ENCODE measurements at places on chromosomes 1 and 21.

GRCh38 chr21:17402937-17403336 is 109.9 kb upstream of the CXADR start:
- no peak for DNase-seq

DNA sequence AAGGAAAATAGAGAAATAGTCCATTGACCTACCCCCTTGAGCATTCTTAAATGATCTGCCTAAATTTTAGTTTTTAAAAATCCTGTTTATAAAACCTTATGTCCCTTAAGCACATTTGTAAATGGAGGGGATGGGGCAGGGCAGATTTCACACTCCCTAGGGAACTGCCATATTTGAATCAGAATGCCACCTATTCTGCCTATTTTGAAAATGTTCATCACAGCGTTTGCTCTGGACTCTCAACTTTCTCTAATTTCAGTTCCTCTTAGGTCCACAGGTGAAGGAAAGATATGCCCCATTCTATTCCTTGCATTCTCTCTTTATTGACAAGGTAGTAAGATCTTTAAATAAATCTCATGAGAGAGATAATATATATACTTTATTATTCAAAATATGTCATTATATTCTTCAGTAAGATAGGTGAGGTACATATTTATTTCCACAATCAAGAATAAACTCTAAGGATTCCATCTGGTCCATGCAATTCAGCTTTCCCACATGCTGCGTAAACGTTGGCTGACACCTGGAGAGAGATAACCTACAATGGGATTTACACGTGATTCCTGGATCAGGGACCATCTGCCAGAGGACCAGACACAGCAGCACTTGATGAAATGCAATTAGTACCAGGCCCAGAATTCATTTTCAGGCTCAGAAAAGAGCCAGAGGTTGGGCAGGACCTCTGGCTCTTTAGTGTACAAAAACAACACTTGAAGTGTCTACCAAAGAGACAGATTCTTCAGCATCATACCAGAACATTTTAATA is 1.2 kb upstream of the LPGAT1 start:
- DNase-seq: no peak

DNA sequence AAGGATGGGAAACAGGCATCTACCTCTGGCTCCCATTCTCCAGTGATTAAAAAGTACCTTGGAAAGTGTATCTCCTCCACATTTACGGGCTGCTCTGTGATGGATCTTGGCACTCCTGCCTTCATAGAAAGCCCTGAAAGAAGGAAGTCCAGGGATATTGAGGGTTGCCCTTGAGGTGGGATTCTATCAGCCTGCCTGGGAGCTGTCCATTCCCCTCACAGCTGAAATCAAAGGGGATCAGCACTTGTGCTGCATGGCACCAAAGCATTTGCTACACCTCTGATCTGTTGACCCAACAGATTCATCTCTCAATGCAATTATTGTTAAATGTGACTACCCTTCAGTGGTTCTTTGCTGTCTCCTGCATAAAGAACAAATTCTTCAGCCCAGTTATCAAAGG is 442.0 kb upstream of the RUNX1 start:
- DNase-seq: no peak

DNA sequence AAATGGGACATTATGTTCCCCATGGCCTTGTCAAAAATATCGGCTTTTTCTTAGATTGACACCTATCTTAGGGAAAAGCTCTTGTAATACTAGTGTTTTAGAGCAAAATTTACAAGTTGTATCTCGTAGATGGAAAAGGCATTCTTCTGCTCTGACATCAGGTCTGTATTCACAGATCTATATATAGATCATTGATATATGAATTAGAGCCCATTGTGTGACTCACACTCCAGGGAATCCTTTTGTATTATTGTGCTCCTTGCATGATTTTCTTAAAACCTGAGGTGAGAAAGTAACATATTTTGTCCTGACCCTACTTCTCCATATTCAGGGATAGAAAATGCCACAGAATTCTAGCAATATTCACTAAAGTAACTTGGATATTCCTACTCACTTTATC is 1160.8 kb upstream of the B3GALT2 start:
- DNase-seq: no peak

GRCh38 chr1:86751923-86752322 is 47.5 kb downstream of the SH3GLB1 start:
- DNase-seq: no peak

DNA sequence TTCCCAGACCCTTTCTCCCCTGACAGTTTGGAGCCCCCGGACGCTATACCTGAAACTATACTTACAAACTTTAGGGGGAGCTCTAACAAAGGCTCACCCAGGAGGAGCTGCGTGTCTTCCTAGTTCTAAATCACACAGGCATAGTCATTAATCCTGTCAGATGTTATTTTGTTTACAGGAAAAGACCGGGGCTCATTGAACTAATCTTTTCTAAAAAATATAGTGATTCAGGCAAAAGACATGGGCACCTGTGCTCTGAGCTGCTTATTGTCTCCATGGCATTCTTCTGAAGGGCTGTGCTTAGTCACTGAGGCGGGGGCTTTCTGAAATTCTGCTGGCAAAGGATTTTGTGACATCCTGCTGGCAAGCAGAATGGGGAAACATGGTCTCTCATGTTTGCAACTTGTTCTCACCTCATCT is 1577.0 kb downstream of the NCAM2 start:
- peak; percentile 4 for DNase-seq

GRCh38 chr1:183989078-183989577 is 48.4 kb downstream of the COLGALT2 start:
- peak; percentile 47 for DNase-seq

DNA sequence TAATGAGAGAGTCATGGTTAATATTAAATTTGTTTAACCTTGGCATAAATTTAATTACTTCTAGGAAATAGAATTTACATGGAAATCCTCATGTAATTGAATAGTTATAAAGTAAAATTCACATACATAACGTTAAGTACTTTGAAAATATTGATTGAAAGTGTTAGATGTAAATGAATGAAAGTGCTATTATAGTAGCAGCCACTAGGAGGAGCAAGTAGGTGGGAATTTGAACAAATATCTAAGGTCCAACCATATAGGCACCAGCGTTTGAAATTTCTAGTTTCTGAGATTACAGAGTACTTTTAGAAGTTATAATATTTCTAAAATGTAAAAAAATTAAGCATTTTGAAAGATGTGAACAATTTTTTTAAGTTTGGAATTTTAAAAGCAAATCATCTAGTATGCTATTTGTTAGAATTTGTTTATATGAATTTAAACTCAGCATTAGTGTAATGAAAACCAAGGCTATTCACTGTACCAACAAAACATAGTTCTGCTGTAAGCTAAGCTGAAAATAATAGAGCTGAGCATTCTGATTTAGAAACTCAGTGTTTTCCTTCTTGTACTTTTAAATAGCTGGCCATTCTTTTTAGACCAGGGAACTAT is 3.3 kb downstream of the B3GALT2 start:
- peak; percentile 55 for DNase-seq

GRCh38 chr1:186535388-186536133 is 74.6 kb upstream of the PDC start:
- DNase-seq: no peak

DNA sequence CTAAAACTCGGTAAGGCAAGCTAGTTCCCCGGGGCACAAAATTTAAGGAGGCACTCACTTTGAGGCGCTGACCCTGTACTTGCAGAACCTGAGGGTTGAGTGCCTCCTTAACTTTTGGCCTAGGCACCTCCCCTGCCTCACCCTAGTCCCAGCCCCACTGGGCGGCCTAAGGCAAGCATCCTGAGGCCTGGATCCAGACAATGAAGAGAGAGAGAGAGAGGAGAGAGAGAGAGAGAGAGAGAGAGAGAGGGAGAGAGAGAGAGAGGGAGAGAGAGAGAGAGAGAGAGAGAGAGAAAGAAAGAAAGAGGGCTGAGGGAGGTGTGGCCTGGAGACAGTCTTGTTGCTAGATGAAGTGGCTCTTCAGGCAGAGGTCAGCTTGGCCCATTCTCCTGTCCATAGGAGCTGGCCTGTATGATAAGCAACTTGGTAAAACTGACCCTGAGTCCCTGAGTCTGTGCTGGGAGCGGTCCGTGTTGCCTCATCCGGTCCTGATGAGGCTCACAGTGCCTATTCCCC is 7.4 kb upstream of the LRRN2 start:
- no peak for DNase-seq

DNA sequence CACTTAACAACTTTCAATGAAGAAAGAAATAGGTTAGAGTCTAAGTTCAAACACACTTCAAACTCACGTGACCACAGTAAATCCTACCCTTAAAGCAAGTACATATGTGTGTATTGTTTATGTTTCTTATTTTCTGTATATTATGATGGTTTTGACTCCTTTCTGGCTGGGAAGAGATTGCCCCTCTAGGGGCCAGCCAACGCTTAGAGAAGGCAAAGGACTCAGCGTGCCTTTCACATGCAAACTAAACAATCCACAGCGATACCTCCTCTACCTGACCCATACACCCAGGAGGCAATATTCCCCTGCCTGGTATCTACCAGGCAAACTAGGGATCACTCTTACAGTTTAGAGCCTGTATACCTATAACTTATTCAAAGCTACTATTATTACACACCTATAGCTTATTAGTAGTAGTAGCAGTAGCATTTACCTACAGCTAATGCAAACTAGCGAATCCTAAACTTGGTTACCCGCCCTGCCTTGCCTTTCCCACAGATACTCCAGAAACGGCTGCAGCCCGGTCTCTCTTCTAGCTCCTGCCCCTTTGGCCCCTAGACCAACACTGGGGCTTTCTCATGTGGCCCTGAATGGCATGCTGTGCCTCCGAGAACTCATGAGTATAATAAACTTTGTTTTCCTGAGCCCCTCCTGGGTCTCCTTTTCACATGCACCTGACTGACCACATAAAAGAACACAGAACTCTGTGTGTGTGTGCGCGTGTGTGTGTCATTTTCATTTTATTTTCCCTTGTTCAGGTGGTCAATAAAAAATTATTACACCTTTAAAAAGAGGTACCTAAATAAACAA is 14.0 kb downstream of the NRIP1 start:
- DNase-seq: no peak

DNA sequence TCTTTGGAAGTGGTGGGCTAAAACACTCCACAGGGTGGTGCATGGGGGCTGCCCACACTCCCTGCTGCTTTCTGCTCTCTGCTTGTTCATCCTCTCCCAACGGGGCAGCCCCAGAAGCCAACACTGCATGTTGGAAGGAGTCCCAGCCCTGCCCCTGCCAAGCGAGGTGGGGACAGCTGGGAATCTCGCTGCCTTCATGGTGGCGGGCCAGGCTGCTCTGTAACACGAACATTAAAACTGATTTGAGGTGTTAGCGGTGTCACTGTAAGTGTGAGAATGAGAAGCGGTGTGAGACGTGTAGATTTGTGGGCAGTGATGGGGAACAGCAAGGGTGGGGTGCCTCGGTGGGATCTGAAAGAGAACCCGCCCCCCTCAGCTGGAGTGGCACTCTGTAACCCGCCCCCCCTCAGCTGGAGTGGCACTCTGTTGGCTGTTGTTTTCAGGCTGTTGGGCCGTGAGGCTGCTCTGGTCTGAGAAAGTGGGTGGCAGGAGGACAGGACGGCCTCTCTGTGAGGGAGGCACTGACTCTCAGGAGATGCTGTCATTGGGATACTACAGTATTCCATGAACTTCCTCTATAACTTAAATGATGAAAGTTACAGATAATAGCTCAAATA is 80.9 kb downstream of the PCBP3 start:
- no peak for DNase-seq

- DNase-seq: no peak
Observed at GRCh38 chr1:47059376-47059775, 7.7 kb upstream of the CYP4Z1 start.

DNA sequence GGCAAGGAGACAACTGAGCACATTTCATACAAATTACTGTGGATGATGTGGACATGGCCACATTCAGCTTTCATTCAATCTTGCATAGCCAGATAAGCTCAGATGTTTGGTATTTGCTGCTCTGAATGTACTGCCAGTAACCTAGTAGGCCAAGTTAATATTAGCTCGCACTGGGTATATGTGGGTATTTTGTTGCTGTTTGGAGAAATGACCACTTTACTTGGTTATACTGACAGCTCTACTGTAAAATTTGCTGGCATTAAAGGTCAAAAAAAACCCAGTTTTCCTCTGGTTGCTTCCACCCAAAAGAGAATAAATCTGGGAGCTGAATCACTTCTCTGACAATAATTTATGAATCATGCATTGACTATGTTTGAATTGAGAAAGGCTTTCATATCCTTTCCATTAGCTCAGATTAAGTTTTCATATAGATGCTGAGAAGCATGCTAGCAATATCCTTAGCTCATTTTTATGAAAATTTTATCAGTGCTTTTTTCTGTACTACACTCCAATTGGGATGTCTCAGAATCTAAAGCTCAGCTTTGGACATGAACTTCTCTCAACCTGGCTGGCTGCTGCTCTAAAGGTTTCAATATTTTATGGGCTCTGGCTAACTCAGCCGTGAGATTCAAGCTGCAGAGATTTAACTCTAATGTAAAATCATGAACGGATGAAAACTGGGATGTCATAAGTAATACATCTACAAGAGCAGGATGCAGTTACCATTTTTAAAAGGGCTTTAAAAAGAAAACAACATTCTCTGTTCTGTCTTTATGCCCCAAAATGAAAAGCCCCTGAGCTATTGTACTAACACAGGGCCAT is 330.0 kb downstream of the BARHL2 start:
- no peak for DNase-seq

DNA sequence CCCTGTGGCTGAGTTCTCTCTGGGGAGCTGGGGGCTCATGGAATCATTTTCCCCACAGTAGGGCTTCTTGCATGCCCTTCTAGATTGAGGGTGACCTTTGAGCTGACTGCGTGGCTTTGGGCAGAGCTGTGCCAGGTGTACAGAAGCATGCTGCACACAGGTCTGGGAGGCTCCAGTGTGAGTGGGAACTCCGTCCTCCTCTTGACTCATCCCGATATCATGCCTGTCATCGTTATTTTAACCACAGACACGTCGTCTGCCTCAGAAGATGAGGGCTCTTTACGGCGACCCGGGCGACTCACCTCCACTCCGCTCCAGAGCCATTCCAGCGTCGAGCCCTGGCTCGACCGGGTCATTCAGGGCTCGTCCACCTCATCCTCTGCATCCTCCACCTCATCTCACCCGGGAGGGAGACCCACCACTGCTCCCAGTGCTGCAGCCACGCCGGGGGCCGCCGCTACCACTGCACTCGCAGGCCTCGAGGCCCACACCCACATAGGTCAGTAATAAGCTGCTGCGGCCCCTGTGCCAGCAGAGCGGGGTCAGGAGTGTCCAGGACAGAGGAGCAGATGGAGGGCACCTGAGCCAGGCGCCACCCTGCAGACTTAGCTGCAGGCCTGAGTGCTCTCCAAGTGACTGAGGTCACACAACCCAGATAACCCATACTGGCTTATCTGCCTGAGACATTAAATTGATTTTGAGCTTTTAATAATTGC is 39.8 kb downstream of the DIP2A start:
- DNase-seq: no peak

- peak; percentile 63 for DNase-seq
Observed at GRCh38 chr1:211326528-211327345, at the start of gene TRAF5. Gene TRAF5 (plus strand): TSS chr1:211326833. CDS start chr1:211353240, 26,407 bp downstream.

- peak; percentile 19 for DNase-seq
Observed at GRCh38 chr1:46747683-46748288, 28.9 kb upstream of the EFCAB14 start.

- no peak for DNase-seq
Observed at GRCh38 chr1:185427264-185427663, 110.2 kb upstream of the IVNS1ABP start.

- no peak for DNase-seq
Observed at GRCh38 chr1:28519946-28520725, 14.3 kb downstream of the RCC1 start.

All from activated CD4-positive, alpha-beta T cell treated with anti-CD3 and anti-CD28 coated beads, Interleukin-10, Interleukin-2, amounts not matched to agents 100 ng/mL and 50 ng/mL, durations not matched to agents 16 hours and 8 hours (primary cell).